ENCODE measurements at places on chromosomes 2 and 18.

- no peak for DNase-seq
Observed at GRCh38 chr18:48735080-48735676, 196.3 kb downstream of the CTIF start.

DNA sequence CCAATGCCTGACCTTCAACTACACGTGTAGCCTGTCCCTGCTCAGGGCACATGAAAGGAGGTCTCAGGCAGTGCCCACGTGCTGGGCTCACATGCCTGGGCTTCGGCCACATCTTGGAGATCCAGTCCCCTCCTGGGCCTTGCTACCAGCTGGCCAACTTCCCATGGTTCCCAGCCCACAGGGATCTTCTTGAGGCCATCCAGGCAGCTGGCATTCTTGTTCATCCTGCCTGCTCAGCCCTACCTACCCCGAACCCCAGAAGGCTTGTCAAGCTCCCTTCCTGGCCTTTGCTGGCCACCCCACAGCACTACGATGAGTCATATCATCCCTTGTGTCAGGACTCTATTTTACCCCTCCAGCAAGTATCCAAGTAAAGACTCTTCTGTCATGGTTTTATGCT lies 97.1 kb downstream of the ZBTB7C start:
- no peak for DNase-seq

GRCh38 chr2:8217468-8218030 lies 464.3 kb upstream of the ID2 start:
- no peak for DNase-seq

DNA sequence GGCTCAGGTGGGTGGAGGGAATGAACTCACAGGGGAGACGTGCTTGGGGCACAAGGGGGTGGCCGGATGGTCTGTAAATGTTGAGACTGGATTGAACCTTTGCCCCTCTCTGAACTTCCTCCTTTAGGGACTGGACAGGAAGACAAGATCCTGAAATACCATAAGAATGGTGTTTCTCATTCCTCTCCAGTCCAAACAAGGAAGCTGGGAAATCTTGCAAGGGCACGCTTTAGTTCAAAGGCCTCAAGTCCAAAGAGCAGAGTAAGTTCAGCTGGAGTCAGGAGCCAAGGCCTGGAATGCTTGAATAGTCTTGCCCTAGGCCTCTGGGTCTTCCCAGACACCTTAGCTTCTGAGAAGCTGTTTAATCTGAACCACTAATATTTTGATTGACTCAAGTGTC lies 52.4 kb upstream of the SIX3 start:
- no peak for DNase-seq

GRCh38 chr2:30122362-30122761 lies 24.4 kb upstream of the YPEL5 start:
- DNase-seq, result no peak

- no peak for DNase-seq
Observed at GRCh38 chr2:200318940-200319435, 12.5 kb downstream of the SPATS2L start.

DNA sequence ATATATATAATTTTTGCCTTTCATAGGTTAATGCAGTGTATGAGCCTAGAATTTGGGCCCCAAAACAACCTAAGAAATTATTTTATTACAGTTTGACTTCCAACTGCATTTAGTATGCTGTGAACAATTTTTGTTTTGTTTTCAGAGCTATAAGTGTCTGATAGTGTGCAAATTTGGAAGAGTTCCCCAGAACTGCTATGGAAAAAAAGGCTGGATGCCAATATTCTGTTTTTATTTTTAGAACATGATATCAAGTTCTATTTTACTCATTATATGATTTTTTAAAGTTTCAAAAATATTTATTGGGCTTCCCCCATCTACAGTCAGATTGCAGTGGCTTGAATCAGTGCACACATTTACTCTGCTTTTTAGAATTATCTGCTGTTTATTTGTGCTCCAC lies 42.6 kb downstream of the MRPS9 start:
- no peak for DNase-seq

GRCh38 chr2:202017940-202018339 lies 15.7 kb upstream of the FZD7 start:
- DNase-seq, result no peak

DNA sequence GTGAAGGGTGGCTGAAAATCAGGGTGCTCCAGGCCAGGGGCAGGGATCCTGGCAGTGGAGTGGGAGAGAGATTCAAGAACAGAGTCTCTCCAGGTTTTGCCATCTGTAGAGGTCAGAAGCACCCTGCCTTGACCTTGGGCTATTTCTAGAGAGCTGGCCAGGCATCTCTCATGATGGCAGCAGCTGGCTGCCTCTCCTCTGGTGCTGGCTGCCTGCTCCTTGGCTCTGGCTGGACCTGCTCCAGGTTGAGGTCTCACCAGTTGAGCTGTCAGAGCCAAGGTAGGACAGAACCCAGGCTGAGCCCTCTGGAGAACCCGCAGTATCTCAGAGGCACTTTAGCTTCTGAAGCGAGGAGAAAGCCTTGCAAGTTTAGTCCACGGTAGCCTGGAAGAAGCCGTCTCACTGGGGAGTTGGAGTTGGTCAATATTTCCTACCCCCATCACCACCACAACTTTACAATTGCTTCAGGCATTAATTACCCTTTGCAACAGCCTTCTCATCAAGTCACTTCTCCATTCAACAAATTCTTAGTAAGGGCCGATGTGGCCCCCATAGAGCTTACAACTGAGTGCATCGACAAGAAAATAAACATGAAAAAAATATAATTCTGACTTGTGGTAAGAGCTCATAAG lies 25.6 kb downstream of the GNLY start:
- no peak for DNase-seq

- no peak for DNase-seq
Observed at GRCh38 chr2:33620-34019, 12.7 kb downstream of the FAM110C start.

DNA sequence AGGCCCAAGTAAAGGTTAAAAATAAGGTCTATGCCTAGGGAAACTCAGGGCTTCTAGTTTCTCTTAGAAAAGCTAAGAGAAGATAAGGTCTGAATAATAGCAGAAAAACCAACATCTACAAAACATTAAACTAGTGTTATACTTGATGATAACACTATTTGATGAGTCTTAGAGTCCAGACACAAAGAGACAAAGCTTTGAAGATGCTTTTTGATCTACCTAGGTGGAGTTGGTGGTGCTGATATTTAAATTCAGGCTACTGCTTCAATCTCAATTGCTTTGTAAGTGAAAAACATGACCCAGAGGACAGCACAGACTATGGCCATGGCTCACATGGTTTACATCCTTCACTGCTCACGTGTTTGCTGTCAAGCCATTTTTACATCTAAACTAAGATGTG lies 11.7 kb upstream of the MFF start:
- no peak for DNase-seq

DNA sequence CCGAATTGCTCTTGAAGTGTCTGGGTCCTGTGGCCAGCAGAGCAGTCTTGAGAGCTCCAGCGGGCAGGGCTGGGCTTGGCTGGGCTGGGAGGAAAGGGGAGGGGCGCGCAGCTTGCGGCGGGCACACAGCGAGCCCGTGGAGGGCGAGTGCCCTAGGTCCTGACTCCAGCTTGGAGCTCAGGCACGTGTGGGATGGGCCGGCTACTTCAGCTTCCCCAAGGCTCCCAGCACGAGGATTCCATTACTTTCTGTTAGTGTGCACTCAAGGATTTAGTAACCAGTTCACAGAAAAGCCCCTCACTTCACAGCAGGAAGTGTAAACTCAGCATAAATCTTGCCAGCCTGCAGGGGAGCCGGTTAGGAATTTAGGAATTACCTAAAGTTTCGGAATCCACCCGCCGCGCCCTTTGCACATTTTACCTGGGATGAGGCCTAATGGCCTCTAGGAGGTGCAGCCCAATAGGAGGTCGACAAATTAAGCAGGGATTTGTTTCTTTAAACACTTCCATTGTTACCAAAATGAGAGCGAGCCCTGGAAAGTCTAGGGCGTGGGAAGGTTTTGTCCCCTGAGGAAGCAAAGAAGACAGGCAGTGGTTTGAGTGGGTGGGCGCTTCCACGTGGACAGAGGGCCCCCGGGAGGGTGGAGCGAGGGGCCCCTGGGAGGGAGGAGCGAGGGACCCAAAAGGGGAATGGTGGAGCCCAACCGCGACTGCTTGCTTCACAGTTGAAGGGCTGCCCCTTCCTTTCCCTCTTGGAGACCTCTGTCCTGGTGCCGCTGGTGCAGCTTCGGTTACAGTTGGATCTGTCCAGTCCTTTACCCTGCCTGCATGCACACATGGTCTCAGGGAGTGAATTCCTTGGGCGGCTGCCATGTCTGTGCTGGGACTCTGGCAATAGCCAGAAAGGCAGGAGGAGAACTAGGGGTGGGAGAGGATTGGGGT lies 93.3 kb downstream of the CTAGE1 start:
- DNase-seq, result no peak

GRCh38 chr2:190277234-190278112 lies 42.2 kb downstream of the HIBCH start:
- DNase-seq, result peak; percentile 5

- no peak for DNase-seq
Observed at GRCh38 chr2:119366161-119366648, 429 bp downstream of the C2orf76 start.

DNA sequence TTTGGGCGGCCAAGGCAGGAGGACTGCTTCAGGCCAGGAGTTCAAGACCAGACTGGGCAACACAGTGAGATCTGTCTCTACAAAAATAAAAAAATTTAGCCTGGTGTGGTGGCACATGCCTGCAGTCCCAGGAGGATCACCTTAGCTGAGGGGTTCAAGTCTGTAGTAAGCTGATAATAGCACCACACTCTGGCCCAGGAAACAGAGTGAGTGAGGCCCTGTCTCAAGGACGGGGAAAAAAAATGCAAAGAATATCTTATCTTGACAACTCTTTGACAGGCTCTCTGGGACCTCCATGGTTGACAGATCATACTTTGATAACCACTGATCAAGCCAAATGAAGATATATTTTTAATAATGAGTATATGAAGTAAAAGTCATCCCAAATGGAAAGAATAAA lies 22.7 kb downstream of the USP34 start:
- no peak for DNase-seq

GRCh38 chr2:113755035-113755834 lies 1.2 kb downstream of the SLC35F5 start:
- DNase-seq, result peak; percentile 9

DNA sequence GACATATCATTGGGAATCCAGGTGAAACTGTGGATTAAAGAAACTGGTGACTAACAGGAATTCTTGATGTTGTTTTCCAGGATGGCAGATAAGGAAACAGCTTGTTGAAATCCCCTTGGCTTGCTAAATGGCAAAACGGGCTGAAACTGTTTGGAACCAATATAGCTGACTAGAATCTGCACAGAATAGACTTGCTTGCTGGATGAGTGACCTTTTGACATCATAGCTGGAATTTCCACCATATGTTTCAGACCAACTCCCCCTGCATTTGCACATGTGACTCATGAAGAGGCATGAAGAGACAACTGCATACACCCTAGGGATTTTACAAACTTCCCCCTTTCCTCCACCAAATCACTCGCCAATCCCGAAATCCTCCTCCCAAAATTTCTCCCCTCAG lies 87.7 kb upstream of the LYPD1 start:
- no peak for DNase-seq

- no peak for DNase-seq
Observed at GRCh38 chr2:196481324-196481697, 158.2 kb upstream of the CCDC150 start.

- no peak for DNase-seq
Observed at GRCh38 chr2:235373171-235373570, 120.7 kb upstream of the AGAP1 start.

DNA sequence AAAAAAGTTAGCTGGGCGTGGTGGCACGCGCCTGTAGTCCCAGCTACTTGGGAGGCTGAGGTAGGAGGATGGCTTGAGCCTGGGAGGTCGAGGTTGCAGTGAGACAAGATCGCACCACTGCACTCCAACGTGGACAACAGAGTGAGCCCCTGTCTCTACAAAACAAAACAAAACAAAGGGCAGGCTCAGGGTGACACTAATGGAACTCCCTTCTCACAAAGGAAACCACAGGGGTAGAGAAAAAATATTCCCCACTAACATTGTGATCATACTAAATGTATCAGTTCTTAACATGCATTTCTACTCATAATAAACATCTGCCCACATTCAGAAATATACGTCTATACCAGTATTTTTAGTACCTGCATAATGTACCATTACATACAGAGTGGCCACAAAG lies 21.1 kb downstream of the STAM2 start:
- DNase-seq, result no peak

GRCh38 chr18:3119401-3120341 lies 100.1 kb downstream of the MYOM1 start:
- DNase-seq, result no peak

DNA sequence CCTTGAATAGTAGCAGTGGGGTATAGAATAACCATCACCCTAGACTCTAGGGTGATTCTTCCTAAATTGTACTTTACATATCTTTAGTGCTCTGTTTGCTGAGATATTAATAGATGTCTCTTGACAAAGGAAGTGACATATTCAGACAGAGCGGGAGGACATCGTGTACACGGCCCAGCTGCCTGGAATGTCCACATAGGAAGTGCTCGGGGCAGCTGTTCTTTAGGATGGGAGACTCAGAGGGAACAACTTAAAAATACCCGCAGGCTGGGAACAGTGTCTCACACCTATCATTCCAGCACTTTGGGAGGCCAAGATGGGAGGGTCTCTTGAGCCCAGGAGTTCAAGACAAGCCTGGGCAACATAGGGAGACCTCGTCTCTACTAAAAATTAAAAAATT lies 206.1 kb downstream of the FAM210A start:
- DNase-seq, result no peak

DNA sequence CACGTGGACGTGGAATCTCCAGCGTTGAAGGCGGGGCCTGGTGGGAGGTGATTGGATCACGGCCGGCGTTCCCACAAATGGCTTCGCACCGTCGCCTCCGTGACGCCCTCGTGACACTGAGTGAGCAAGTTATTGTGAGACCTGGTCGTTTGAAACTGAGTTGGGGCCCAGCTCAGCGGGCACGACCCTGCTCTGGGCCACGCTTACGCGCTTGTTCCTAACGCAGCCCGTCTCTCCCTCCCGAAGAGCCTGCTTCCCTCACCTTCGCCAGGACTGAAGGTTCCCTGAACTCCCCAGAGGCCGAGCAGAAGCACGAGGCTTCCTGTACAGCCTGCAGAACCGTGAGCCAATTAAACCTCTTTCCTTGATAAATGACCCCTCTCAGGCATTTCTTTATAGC lies 121.8 kb downstream of the RTP5 start:
- no peak for DNase-seq

DNA sequence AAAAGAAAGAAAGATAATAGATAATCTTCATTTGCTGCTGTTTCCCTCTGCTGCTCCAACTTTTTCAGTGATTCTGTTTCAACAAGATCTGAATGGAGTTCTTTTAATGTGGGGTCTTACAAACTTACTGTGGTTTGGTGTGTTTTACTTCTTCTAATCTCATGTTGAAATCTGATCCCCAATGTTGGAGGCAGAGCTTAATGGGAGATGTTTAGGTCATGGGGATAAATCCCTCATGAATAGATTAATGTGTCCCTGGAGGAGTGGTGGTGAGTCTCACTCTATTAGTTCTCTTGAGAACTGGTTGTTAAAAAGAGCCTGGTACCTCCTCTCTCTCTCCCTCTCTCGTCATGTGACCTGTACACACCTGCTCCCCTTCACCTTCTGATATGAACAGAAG lies 442.4 kb downstream of the EPHA4 start:
- no peak for DNase-seq
